ENCODE measurements at places on chromosomes 2 and 18.

- DNase-seq = no peak
These were observed 873.3 kb downstream of the ERBB4 start for GRCh38 chr2:211665299-211665698.

DNA sequence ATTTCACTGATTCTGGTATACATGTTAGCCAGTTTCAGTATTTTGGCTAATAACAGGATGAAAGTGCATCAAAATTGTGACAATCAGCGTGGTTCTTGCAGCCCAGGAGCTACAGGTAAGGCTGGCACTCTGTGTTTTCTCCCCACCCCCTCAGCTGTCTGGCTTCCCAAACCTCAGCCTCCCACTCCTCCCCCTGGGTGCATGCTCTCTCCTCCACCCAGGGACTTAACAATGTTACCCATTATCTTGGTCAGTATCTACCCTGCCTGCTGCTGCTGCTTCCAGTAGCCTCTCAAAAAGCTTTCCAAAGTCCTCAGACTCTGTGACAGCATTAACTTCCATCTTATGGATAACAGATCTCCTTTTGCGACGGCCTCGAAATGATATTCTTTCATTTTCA, 41.0 kb downstream of the TRABD2A start:
- no peak for DNase-seq

DNA sequence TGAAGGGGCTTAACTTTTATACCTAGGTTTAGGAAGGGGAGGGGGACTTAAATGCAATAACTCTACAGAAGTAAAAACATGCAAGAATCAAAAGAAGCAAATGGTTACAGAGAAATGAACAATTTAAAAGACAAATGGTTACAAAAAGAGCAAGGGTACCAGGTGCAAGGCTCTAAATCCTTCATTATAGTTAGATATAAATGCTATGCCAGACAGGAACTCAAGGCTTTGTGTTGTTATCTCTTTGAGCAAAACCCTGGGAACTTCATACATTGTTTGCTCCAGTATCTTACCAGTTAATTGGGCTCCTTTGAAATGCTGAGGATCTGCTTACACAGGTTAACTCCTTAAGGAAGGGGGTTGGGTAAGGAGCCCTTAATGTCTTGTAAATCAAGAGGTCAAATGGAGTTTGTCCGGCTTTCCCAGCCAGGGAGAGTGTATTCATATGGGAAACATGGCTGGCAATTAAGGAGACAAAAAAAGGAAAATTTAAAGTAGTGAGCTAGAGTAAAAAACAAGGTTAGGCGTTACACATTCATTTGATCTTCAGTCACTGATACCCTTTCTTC, 347.5 kb downstream of the CELF4 start:
- DNase-seq = no peak

DNA sequence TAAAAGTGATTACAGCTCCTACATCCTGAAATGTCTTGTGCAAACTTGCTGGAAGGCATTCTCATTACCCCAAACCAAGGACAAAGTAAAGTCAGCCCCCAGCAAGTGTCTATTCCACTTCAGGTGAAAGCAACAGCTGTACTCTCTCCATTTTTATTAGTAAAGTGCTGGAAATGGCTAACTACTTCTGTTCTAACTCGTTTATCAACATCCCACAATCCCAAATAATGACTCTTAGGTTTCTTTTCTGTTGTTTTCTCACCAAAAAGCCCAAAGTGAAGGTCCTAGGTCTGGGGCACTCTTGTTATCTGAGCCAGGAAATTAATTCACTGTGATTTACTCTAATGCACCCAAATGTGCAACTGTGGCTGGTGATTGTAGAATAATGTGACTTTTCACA, 105.7 kb downstream of the LRRC30 start:
- DNase-seq = no peak

- no peak for DNase-seq
These were observed 13.6 kb downstream of the METAP1D start for GRCh38 chr2:172013396-172013795.

GRCh38 chr18:78641689-78642231, 337.9 kb upstream of the SALL3 start:
- DNase-seq = no peak

- DNase-seq = no peak
These were observed 510 bp downstream of the IL1RN start for GRCh38 chr2:113127646-113128570.

DNA sequence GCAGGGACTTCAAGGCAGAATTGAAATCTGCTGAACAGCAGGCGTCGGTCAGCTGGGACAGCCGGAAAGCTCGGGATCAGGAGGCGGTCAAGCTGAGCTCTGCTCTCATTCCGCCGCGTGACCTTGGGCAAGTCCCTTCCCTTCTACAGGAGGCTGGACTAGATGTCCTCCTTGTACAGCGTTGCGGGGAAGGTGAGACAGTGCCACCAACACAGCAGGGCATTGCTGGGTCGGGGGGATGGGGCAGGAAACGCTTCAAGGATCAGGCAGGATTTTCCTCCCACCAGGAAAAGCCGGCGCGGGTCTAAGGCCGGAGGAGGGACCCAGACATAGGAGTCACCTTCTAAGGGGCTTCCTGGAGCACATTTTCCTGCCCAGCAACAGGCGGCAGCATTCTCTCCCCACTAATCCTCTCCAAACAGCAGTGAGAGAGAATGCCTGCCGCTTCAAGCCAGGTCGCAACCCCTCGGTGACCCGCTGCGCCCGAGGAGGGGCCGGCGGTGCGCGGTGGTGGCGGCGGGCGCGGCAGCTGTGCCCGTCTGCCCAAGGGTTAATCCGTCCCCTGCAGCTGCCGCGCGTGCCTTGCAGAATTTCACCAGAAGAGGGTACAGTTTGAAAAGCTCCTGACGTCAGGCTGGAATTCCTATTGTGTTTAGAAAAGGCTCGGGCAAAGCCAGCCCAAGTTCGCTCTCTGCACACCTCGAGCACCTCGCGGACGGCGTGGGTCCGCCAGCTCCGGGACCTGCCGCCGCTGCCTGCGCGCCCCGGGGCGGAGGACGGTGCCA, at the start of gene KCNF1:
Gene KCNF1, plus strand, starts transcription at position 644 of the 785 bp plus-strand sequence. CDS start 493 bp downstream, outside the sequence.
- DNase-seq = peak; percentile 92

GRCh38 chr18:32086881-32087280, 4.8 kb upstream of the RNF138 start:
- DNase-seq = no peak

DNA sequence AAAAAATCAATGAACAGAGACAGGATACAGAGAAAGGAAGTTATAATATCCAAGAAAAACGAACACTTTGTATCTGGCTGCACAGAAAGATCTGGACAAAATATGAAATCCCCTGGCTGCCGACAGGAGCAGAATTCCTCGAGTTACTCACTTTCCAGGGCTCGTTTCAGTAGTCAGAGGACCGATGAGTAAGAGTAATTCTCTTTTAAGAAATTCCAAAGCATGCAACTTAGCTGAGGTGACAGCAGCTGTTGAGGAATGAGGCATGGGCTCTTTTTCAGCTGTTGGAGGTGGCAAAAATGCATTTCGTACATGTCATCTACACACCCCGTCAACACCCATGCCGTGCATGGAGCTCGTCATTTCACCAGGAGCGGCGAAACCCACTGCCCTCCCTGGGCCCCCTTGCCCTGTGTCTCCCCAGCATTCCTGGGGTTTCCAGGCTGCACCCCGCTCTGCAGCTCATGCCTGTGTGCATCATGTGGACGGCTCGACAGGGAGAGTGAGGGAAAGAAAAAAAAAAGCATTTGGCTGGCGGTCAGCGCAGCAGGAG, 210.8 kb upstream of the SMIM21 start:
- no peak for DNase-seq

DNA sequence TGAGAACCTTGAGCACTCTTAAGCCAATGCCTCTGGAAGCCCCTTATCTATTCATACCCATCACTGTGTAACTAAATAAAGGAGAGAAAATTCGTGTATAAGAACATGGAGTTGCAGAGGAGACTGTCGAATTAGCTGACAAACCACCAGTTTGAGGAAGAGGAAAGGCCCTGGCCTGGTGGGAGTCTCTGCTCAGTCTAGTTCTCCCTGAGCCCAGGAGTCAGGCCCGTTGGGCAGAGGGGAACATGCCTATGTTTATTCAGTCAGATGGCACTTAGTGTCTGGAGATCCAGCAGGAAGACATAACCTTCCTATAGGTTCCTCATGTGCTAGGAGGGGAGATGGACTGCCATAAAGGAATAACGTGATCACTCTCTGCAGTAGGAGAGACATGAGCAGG, 60.3 kb downstream of the MGAT5 start:
- no peak for DNase-seq

DNA sequence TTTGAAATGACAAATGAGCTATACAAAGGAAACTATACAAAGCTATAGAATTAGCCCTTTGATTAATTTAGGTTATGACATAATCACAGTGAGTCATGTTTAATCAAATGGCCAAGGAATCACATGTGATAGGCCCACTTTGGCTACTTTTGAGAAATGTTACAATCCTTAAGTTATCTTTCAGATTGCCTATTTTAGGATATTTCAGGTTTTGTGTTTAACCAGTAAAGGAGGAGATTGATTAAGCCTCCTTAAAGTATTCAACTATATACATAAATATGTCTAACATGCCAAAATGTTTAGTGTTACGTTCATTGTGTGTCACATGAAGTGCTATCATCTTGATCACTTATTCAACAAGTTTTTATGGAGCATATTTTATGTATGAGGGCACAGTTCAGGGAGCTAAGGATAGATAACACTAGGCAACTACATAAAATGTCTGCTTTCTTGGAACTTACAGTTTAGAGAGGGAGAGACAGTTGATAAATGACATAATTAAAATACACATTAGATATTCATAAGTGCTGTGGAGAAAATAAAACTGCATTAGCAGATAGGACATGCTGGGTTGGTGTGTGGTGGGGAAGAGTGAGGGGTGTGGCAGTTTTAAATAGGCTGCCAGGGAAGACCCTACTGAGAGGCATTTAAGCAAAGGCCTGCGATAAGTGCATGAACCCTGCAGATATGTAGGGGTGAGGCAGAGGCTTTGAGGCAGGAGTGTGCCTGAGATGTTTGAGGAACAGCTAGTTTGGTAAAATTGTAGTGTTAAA, 77.2 kb downstream of the LTBP1 start:
- no peak for DNase-seq

- no peak for DNase-seq
These were observed 19.5 kb downstream of the SLC20A1 start for GRCh38 chr2:112665113-112665780.

DNA sequence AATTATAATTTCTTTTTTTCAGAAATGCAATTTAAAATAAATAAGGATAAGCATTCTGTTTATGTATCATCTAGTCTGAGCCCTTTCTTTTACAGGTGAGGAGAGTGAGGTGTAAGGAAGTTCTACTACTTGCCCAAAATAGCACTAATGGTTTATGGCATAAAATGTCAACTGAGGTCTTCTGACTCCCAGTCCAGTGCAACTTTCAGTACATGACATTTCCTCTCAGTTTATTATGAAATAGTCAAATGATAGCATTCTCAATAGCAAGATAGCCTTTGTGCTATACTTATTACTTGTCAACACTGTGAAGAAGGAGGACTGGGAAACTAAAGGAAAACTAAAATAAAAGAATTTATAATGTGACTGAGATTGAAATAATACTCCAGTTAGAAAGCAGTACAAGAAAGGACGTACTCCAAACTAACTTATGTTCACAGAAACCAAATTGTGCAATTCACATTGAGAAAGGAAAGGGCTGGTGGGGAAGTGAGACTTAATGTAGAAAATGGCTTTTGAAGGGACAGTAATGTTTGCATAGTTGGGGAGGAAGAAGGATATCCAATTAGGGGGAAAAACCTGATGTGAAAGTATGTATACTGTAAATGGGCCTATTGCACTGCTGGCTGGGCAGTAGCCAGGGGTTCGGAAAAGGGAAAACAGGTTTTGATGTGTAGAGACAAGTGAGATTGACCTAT, 166.7 kb upstream of the ZEB2 start:
- DNase-seq = no peak

DNA sequence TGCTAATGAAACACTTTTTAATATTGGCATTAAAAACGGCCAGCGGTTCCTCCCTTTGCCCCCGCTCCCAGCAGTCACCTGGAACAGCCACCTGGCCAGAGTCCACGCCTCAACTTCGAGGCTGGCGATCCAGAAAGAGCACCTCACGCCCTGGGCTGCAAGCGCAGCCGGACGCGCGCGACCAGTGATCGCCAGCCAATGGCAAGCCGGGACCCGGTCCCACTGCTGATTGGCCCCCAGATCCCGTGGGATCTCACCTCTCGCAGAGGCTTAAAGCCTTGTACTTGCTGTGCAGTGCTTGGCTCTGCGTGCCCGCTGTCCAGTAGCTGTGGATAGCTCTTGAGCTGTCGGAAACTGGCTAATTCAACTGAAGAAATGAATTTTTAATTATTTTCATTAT, 4.1 kb upstream of the RBM45 start:
- no peak for DNase-seq

GRCh38 chr18:54672846-54673475, 81.9 kb downstream of the DYNAP start:
- peak; percentile 16 for DNase-seq

DNA sequence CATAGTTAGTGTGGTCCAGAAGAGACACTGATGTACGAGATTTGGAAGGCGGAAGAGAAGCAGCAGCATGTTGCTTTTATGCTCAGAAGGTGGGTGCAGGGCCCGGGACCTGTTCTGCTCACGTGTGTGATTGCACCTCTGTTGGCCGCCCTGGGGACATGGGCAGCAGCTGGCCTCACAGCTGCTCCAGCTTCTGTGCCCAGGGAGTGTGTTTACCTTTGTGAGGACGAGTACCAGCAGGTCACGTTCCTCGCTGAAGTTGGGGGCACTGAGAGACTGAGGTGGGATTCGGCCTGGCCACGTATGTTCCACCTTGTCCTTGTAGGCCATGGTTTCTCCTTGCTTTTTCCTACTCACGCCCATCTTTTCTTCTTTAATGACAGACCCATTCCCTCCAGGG, 86.3 kb downstream of the PMAIP1 start:
- no peak for DNase-seq

DNA sequence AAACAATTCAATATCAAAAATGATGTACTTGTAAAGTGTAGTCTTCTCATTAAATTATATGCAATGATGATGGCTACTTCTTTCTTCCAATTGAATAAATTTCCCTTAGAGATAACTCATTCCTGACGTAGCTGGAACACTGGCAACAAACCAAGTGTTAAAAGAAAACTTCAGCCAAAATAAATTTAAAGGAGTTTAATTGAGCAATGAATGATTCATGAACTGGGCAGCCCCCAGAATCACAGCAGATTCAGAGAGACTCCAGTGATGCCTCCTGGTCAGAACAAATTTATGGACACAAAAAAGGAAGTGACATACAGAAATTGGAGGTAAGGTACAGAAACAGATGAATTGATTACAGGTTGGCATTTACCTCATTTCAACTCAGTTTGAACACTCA, 276.5 kb downstream of the DSC3 start:
- DNase-seq = no peak

All from retina (tissue), 1 donor.